Cardiac muscle cell (in vitro differentiated cells and primary cell): ENCODE measurements at places on chromosomes 11 and 22.

GRCh38 chr11:55503449-55503848, 50.8 kb upstream of the OR4C15 start:
- no peaks in the 10 kb centered on the region for H3K36me3 ChIP-seq
- H3K27me3 ChIP-seq = no peaks in the 10 kb centered on the region
- H3K27ac ChIP-seq = no peak overlapping the region
- no peaks in the 10 kb centered on the region for H3K4me1 ChIP-seq
- H3K4me3 ChIP-seq = no peak overlapping the region

- H3K4me3 ChIP-seq = no peak overlapping the region
- no peaks in the 10 kb centered on the region for H3K4me1 ChIP-seq
- no peak for DNase-seq
- H3K27ac ChIP-seq = no peak overlapping the region
- H3K27me3 ChIP-seq = peaks cover 43% of the 10 kb centered on the region
These were observed 1.7 kb downstream of the RASD2 start for GRCh38 chr22:35542157-35542938.

DNA sequence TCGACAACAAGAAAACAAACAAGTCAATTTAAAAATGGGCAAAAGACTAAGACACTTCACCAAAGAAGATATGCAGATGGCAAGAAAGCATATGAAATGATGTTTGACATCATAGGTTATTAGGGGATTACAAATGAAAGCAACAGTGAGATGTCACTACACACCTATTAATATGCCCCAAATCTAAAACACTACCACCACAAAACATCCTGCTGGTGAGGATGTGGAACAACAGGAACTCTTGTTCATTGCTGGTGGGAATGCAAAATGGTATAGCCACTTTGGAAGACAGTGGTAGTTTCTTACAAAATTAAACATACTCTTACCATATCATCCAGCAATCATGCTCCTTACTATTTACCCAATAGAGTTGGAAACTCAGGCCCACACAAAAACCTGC, 29.0 kb downstream of the PRRG4 start:
- no peak overlapping the region for H3K4me3 ChIP-seq
- H3K36me3 ChIP-seq = no peaks in the 10 kb centered on the region
- H3K4me1 ChIP-seq = no peaks in the 10 kb centered on the region

DNA sequence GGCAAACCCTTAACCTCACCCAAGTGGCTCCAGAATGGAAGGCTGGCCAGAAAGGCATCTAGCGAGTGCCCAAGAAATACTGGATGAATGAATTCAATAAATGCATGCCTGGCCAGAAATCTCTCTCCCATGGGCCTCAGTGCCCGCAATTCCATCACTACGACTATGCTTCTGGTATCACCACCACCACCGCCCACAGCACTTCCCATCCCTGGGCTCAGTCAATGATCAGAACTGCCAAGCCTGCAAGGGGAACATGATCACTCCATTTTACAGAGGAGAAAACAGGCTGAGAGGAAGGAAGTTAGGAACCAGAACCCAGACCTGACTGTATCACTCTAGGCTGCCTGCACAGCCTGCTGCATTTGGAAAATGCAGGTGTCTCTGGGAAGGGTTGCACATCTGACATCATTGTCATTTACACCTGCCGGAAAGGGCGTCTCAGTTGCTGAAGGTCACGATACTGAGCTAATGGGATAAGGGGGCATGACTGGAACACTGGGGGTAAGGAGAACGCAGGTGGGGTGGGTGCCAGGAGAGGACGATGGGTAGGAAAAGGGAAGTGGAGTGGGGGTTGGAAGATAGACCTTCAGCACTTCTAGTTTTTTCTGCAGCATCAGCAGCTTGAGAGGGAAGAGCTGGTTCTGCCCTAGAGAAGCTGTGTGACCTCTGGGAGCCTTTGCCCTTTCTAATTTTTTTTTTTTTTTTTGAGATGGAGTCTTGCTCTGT, 3.2 kb downstream of the GPR152 start:
- DNase-seq = no peak
- H3K36me3 ChIP-seq = no peaks in the 10 kb centered on the region
- H3K27ac ChIP-seq = no peak overlapping the region
- no peaks in the 10 kb centered on the region for H3K4me1 ChIP-seq
- no peaks in the 10 kb centered on the region for H3K27me3 ChIP-seq
- no peak overlapping the region for H3K4me3 ChIP-seq

- H3K4me3 ChIP-seq = no peak overlapping the region
- peak; percentile 61 for DNase-seq
- H3K27ac ChIP-seq = peak overlapping the region; percentile 48
- H3K4me1 ChIP-seq = peaks cover 14% of the 10 kb centered on the region
These were observed 232.2 kb downstream of the GUCY1A2 start for GRCh38 chr11:106785913-106786650.

DNA sequence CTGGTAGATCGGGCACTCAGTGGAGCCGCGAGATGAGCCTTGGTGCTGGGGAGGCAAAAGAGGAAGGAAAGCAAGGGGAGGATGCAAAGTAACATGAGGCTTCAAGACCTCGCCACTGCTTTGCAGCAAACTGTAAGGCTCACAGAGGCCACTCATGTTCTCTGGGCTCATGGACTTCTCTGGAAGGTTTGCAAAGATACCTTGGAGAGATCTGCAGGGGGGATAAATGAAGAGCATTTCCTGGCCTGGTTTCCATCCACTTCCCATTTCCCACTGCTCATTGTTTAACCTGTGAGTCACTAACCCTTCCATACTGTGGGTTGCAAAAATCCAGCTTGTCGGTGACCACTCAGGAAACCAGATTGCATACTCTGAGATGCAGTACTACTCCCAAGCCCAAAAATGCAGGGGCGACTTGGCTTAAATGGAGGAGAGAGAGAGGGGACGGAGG, 38.5 kb downstream of the OSBP2 start:
- no peaks in the 10 kb centered on the region for H3K27me3 ChIP-seq
- no peak overlapping the region for H3K27ac ChIP-seq
- H3K4me1 ChIP-seq = peaks cover 5% of the 10 kb centered on the region
- no peak overlapping the region for H3K4me3 ChIP-seq
- no peaks in the 10 kb centered on the region for H3K36me3 ChIP-seq
- peak; percentile 75 for DNase-seq

GRCh38 chr11:22634897-22635629, 9.4 kb upstream of the FANCF start:
- H3K27me3 ChIP-seq = no peaks in the 10 kb centered on the region
- no peaks in the 10 kb centered on the region for H3K4me1 ChIP-seq
- H3K36me3 ChIP-seq = no peaks in the 10 kb centered on the region
- peak; percentile 48 for DNase-seq
